Fibroblast of skin of abdomen (primary cell): ENCODE measurements at places on chromosomes 2 and 18.

GRCh38 chr2:135991861-135992260 is 6.4 kb upstream of the DARS1 start:
- no peak for DNase-seq

GRCh38 chr2:182377467-182377866 is 49.4 kb downstream of the PDE1A start:
- DNase-seq, result no peak

- peak; percentile 79 for DNase-seq
Observed at GRCh38 chr18:46220116-46220515, 115.9 kb downstream of the HAUS1 start.

DNA sequence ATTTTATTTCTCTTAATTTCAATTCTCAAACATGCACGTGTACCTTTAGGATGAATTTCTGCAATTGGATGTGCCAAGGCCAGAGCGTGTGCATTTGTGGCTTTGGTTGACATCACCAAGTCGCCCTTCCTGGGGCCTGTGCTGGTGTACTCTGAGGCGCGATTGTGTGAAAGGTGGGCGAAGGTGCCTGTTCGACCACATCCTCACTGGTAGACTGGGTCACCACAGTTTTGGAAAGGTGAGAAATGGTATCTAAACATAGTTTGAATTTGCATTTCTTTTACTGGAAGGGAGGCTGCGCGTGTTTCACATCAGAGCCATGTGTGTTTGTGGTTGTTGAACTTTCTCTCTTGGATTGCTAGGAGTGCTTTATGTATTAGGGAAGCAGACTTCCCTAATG is 89.8 kb downstream of the LDLRAD4 start:
- no peak for DNase-seq

GRCh38 chr2:111664275-111664850 is 219.6 kb downstream of the ANAPC1 start:
- DNase-seq, result no peak

GRCh38 chr2:128320192-128320905 is 1.7 kb upstream of the HS6ST1 start:
- no peak for DNase-seq

GRCh38 chr2:230269715-230270114 is 44.2 kb downstream of the SP140 start:
- DNase-seq, result no peak

DNA sequence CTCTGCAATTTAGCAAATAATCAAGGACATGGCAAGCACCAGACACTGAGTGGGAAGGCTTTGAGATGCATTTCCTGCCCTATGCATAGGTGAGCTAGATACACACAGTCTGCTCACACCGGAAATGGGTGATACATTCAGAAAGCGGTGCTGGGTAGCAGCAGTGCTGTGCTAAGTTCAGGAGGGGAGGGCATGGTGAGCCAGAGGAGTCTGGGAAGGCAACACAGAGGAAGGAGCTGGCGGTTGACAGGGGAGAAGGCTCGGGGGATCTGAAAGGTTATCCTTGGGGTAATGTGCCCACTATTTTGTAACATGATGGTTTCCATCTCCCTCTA is 57.4 kb upstream of the EPAS1 start:
- DNase-seq, result no peak

- no peak for DNase-seq
Observed at GRCh38 chr2:9660781-9661180, 30.0 kb upstream of the YWHAQ start.

- DNase-seq, result no peak
Observed at GRCh38 chr2:112229348-112229747, 25.5 kb downstream of the ZC3H8 start.

DNA sequence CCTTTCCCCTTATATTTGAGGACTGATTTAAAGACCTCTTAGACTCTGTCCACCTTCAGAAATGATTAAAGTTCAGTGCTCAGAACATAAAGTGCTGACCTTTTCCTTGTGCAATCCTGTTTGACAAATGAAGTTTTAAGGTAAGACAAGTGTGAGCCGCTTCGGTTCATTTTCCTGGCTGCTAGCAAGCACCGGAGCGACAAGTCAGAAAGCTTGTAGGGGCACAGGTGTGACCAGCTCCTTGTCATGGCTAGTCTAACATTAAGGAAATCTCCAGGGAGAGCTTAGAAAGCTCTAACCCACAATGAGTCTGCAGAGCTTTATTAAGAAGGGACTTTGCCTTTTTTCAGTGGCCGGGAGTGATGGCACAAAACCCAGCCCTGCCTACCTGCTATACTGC is 2.3 kb upstream of the NCKAP5 start:
- DNase-seq, result no peak

DNA sequence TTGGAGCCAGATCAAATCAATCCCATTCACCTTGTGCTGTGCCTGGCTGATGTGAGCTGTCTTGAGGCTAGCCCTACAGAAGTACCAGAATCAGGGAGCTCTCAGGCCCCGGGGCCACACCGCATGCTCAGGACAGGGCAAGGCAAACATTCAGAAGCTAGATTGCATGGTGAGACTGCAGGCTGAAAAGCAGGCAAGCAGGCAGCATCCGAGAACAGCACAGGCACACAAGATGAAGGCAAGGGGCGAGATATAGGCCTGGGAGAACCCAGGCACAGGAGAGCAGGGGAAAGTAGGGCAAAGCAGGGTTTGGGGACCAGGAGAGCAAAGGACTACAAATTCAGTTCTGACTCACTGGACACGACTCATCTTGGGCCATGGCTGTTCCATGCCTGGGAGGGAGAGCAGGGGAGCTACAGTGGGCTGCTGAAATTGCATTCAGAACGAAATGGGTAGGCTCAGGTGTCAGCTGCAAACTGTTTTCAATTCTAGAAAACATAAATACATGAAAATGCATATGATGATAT is 59.6 kb downstream of the GALNT14 start:
- DNase-seq, result no peak

- DNase-seq, result no peak
Observed at GRCh38 chr2:197862246-197862955, 58.0 kb downstream of the PLCL1 start.

GRCh38 chr2:70683455-70683854 is 84.5 kb downstream of the ADD2 start:
- DNase-seq, result no peak

GRCh38 chr2:9205486-9205885 is 1.1 kb upstream of the ASAP2 start:
- no peak for DNase-seq

DNA sequence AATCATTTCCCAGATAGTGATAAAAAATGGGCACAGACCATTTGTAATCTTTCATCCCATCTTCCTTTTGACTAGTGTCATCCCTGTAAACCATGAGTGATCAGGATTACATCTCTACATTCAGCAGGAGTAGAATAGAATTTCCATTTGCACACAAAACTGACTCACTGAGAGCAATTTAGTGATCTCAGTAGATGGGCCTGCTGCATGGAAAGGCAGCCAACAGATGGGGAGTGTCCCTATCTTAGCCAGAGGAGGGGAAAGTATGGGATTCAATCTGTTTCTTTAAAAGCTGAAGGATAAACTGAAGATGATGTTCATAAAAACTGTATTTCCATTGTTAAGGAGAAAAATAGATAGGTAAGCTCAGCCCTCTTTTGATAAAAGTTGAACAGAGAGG is 441.7 kb downstream of the ZNF521 start:
- DNase-seq, result peak; percentile 34

- peak; percentile 24 for DNase-seq
Observed at GRCh38 chr2:143600116-143600515, 470.9 kb downstream of the ARHGAP15 start.

DNA sequence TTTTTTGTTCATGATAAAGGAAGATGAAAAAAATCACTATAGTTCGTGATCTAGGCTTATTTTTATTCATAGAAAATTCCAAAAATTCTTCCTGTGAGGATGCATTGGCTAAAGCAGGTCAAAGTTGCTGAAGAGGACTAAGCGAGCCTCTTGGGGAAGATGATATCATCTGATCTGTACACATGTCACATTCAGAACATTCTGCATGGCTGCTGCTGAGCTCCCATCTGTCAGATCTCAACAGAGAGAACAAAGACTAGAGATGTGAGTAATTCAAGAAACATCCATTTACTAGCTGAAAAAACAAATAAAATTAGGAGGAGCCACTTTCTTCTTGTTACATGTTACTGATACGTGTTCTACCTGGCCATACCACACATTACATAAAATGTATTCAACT is 518.6 kb upstream of the FSIP2 start:
- DNase-seq, result no peak

DNA sequence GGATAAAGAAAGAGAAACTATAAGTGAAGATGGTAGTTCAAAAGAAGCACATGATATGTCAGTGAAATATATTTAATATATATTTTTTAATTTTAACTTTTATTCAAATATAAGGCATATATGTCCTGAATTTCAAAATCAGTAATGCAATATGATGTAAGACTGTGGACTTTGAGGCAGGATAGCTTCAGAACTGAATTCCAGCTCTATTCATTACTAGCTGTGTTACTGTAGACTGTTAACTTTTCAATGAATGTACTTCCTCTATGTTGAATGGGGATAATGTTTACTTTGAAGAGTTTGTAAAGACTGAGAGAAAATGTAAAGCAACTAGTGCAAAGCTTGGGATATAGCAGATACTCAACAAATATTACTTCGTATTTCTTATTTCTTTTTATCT is 112.6 kb downstream of the PMS1 start:
- no peak for DNase-seq

GRCh38 chr2:152920846-152921245 is 202.4 kb downstream of the ARL6IP6 start:
- DNase-seq, result no peak

DNA sequence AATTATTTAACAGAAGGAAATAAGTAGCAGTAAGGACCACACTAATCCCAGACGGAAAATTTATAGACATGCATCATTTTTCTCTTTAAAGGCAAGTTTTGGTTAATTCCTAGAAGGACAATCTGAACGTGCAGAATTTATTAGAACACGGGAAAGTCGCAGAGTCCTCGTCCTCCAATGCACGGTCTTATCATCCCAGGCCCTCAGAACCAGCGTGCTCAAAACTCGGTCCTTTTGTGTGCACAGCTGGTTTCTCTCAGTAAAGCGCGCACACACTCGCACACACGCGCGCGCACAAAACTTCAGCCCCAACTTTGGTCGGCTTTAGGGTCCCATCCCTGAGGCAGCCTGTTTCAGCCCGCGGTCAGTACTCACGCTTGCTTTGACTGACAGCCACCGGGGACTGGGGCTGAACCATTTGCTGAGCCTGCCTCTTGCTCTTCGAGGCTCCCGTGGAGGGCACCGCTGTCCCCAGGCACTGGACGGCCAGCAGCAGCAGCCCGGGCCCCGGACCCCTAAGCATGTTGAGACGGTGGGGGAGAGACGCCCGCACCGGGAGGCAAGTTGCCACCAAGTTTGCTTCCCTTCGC is 493 bp downstream of the FN1 start:
- DNase-seq, result peak; percentile 51

DNA sequence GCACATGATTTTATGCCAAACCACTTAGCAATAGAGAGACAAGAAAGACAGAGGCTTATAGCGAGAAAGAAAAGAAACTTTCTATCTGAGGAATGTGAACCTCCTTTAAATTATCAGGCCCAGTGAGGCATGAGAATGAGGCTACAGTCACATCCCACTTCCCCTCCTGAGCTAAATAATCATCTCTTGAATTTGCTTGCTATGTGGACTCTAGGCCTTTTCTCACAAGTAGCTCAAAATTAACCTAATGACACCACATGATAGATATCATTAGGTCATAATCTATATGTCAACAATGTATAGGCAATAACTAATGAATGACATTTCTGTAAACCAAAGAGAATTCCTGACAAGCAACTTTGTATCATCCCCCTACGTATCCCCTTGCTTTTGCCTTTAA is 301.5 kb upstream of the MGAT5 start:
- no peak for DNase-seq

GRCh38 chr2:177117755-177118154 is 94.8 kb upstream of the HNRNPA3 start:
- DNase-seq, result peak; percentile 4

DNA sequence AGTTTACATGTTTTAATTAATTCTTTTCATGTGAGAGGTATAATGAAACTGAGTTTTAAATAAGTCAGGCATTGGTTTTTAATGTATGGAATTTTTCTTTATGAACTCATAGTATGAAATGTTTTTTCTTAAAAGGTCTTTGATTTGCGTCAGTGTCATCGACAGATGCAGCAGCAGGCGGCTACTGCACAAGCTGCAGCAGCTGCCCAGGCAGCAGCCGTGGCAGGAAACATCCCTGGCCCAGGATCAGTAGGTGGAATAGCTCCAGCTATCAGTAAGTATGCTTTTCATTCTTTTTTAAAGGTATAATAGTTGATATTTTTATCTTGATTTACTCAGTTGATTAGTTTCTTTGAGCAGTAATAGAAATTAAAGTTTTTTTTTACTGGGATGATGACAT is 46.5 kb downstream of the SMAD4 start:
- peak; percentile 23 for DNase-seq

GRCh38 chr2:109438773-109439389 is 174.9 kb downstream of the SEPTIN10 start:
- DNase-seq, result peak; percentile 39

- DNase-seq, result no peak
Observed at GRCh38 chr2:8551622-8552074, 130.2 kb upstream of the ID2 start.

DNA sequence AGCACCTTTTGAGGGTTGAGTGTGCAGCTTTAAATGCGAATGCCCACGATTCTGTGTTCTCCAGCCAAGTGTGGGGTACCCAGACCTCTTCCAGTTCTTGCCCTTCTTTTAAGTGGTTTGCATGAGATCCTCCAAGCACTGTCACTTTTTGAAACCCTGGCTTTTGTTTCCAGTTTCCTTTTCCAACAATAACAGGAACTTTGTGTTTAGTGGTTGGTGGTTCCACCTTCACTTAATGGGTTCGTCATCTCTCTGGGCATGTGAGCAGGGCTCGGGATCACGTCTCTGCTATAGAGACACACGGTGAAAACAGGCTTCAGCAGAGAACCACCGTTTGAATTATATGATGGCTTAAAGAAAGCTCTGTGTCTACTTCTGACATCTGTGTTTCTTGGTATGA is 197.6 kb downstream of the LDLRAD4 start:
- no peak for DNase-seq

DNA sequence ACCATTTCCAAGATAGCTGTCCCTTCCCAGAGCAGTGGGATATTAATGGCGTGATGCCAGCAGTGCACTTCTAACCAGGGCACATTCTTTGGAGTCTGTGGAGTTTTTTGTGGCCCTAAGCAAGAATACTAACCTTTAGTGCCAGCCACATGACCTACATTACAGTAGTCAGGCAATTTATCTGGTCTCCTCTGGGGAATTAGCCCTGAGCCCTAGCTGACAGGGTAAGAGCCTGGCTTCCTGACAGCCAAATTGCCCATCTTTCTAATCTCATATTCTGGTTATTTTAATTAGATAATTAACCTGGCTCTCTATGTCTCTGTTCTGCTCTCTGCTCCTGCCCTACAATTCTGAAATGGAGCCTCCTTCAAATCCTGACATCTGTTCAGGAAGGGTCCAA is 5.2 kb downstream of the PFN4 start:
- no peak for DNase-seq

GRCh38 chr2:64853306-64853705 is 135.9 kb upstream of the SLC1A4 start:
- DNase-seq, result no peak

GRCh38 chr2:114614592-114614991 is 172.2 kb downstream of the DPP10 start:
- no peak for DNase-seq

GRCh38 chr2:136154384-136154783 is 36.4 kb upstream of the CXCR4 start:
- DNase-seq, result no peak
